ENCODE measurements at places on chromosomes 1 and 21. TPM values are rescaled to one million over a fixed set of nuclear protein-coding genes. Genes with fewer than 3 reads are reported as not detected.

Gene WNT4
- total RNA-seq, result 0.04 TPM

Gene SYCP1
- total RNA-seq, result not detected

Gene KRTAP19-7
- total RNA-seq, result not detected

Gene CD1E
- total RNA-seq, result not detected

Gene GPR3
- total RNA-seq, result 1.7 TPM

Gene DIO1
- total RNA-seq, result not detected

Gene PODN
- total RNA-seq, result 6.5 TPM

Gene AXDND1
- total RNA-seq, result 0.54 TPM

Gene IRF6
- total RNA-seq, result 1.4 TPM

Gene ZBTB8B
- 1.8 TPM for total RNA-seq

Gene PCP4L1
- 0.21 TPM for total RNA-seq

Gene LCA5L
- total RNA-seq, result 2.0 TPM

Gene ADORA1
- 8.5 TPM for total RNA-seq

Gene FAM72B
- 1.0 TPM for total RNA-seq

Gene SPRR4
- not detected for total RNA-seq

Gene OR2T2
- not detected for total RNA-seq

Gene EFNA3
- total RNA-seq, result 26.3 TPM

Gene CADM3
- total RNA-seq, result 3.1 TPM

Gene IL12RB2
- total RNA-seq, result 0.04 TPM

Gene ATAD3B
- 28.1 TPM for total RNA-seq

Gene PEX14
- total RNA-seq, result 29.2 TPM

Gene F3
- 1.6 TPM for total RNA-seq

Gene GALE
- total RNA-seq, result 25.8 TPM

Gene NUP210L
- 0.18 TPM for total RNA-seq

Gene CLCA4
- total RNA-seq, result not detected

Gene MUL1
- total RNA-seq, result 34.4 TPM

Gene RAB42
- total RNA-seq, result 11.7 TPM

Gene MMP23B
- total RNA-seq, result 30.0 TPM

Gene THEM4
- total RNA-seq, result 37.5 TPM

Gene ATAD3A
- total RNA-seq, result 61.7 TPM

Gene CD164L2
- total RNA-seq, result not detected

Gene HES2
- total RNA-seq, result not detected

Gene TMEM240
- 8.1 TPM for total RNA-seq

Gene MMEL1
- not detected for total RNA-seq

Gene FMN2
- total RNA-seq, result 0.42 TPM

Gene MSH4
- total RNA-seq, result 0.11 TPM

Gene DNASE2B
- total RNA-seq, result not detected

Gene MXRA8
- total RNA-seq, result 50.4 TPM

Gene DCDC2B
- not detected for total RNA-seq

Gene COQ8A
- total RNA-seq, result 59.7 TPM

Gene C1orf56
- 11.6 TPM for total RNA-seq

Gene PLEKHM2
- total RNA-seq, result 71.9 TPM

Gene ANKRD35
- not detected for total RNA-seq

Gene SPRR3
- not detected for total RNA-seq

Gene SMCP
- total RNA-seq, result not detected

Gene CFAP74
- 0.63 TPM for total RNA-seq

Gene GJC2
- total RNA-seq, result 0.51 TPM

Gene LGALS8
- 14.4 TPM for total RNA-seq

Gene CLIC6
- total RNA-seq, result not detected

Gene REG4
- total RNA-seq, result not detected

Gene KRTAP10-1
- not detected for total RNA-seq

Gene SLC45A3
- 4.9 TPM for total RNA-seq

Gene STUM
- total RNA-seq, result 7.6 TPM

Gene PLCH2
- total RNA-seq, result 0.33 TPM

Gene DNALI1
- 28.7 TPM for total RNA-seq

Measured in cardiac muscle cell (in vitro differentiated cells and primary cell).